ENCODE measurements at places on chromosomes 4 and X.

DNA sequence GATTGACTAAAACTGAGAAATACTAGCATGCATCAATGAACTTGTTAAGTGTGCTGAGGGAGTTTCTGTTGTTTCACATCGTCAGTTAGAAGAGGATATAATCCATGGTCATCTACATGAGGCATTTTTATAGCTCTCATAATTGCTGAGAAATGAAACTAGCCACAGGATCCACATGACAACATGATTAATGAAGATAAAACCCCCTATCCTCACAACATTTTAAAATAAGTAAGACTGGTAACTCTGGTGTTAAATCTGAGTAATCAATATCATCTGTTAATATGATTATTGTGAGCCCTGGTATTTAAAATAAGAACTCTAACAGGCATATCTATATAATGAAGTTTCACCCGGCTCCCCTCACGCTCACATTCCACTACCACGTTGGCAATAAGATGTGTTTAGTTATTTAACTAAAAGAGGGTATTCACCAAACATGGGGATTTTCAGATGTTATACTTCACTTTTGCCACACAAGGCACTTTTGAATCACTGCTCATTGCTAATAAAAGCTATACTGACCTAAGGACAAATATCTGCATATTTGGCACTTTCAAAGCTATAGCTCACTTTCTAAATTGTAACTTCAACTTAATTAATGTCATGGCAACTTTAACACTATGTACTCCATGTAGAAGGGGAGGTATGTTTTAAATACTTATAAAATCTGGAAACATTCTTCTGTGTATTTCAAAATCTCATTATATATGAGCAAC is 6.7 kb downstream of the UNC5C start:
- no peak for DNase-seq

DNA sequence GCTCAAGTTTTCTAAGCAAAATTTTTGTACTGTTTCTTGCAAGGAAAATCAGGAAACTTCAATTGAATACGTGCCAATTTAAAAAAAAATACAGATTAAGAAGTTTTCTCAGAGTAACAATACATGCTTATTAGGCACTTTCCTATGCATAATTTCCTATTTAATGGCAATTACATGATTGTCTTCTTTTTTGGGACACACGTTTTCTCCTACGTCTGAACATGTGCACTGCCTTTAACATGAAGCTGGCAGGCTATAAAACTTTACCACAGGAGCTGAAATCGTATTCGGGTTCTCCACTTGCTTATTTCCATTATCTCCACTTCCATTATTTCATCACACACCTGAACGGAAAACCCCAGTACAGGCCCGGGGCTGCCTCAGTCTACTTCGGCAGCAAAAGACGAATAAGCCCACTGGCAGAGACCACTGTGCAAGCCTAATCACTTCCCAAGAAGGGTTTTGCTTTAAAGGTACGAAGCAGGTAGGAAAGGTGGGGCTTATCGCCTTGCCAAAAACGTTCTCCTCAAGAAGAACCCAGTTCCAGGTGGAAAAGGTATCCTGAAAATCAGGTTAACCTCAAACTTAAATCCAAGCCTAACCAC is 575 bp downstream of the RCHY1 start:
- no peak for DNase-seq

GRCh38 chr4:27016551-27016950 is 155.9 kb downstream of the STIM2 start:
- no peak for DNase-seq

DNA sequence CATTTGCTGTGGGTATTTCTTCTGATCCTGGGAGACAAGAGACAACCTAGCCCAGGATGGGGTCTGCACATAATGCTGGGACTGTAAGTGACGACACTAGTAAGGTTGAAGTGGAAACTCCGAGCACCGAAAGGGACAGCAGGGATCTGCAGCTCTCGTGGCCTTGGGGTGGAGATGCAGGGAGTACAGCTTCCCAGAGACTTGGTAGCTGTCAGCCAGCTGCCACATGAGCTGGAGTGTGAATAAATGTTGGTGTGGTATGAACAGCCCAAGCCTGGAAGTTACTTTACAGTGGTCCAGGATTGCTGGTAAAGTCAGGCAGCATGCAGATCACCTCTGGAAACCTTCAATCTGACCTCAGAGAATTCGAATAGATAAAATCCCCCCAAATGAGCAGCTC is 97.6 kb downstream of the FAM193A start:
- DNase-seq: no peak

GRCh38 chrX:130691576-130691975 is 211.4 kb downstream of the ENOX2 start:
- no peak for DNase-seq

All from esophagus muscularis mucosa (tissue), 4 donors.